ENCODE measurements at places on chromosomes 7 and 10.

- DNase-seq = peak; percentile 98
Observed at GRCh38 chr7:128164061-128164954, 76.8 kb upstream of the LEP start.

- DNase-seq = peak; percentile 96
Observed at GRCh38 chr7:29622335-29623265, 59.0 kb downstream of the PRR15 start.

GRCh38 chr7:74466196-74466813, 12.6 kb downstream of the GTF2IRD1 start:
- DNase-seq = no peak

- peak; percentile 52 for DNase-seq
Observed at GRCh38 chr7:51366930-51367613, 50.5 kb upstream of the COBL start.

DNA sequence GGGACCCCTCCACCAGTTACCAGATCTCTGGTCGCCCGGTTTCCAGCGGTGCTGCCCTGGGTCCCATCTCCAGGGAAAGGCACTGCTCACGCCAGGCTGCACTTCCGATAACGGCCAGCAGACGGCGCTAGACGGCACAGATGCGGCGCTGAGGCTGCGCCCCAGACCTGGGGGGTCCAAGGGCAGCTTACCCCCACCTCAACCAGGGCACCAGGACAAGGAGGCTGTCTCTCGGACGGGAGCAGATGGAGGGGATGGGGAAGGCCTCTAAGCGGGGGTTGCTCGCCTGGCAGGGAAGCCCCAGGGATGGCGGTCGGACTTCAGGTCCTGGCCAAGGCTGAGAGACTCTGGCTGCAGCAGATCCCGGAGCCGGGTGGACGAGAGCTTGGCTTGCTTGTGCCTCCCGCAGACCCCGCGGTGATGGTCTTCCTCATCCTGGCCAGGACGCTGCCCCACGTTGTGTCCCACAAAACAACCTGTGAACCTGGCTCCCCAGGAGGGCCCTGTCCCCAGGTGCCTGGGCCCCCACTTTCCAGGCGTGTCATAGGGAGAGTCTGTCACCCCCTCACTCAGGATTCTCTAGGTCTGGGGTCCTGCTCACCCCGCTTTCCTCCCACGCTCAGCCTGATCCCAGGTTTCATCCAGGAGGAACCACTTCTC, 23.9 kb upstream of the ZNF716 start:
- DNase-seq = no peak

Data from HT1080 (cell line).